ENCODE measurements at places on chromosomes 16 and 17.

DNA sequence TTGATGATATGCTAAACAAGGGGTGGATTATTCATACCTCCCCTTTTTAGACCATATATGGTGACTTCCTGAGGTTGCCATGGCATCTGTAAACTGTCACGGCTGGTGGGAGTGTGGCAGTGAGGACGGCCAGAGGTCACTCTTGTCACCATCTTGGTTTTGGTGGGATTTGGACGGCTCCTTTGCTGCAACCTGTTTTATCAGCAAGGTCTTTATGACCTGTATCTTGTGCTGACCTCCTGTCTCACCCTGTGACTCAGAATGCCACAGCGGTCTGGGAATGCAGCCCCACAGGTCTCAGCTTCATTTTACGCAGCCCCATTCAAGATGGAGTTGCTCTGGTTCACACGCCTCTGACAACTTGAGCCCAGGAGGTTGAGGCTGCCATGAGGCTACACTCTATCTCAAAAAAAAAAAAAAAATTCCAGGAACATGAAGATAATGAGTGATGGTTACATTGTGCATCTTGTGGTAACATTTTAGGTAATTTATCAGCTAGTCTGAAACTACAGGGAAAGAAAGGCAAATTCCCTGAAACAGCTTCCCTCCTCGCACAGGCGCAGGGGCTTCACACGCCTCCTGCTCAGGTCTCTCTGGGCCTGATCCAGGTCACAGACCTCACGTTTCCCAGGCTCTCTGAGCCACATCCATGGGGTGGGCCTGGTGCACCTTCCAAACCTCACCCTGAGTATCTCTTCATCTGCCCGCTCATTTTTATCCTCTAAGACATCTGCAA is 15.3 kb upstream of the UBE2I start:
- peak; percentile 64 for DNase-seq

DNA sequence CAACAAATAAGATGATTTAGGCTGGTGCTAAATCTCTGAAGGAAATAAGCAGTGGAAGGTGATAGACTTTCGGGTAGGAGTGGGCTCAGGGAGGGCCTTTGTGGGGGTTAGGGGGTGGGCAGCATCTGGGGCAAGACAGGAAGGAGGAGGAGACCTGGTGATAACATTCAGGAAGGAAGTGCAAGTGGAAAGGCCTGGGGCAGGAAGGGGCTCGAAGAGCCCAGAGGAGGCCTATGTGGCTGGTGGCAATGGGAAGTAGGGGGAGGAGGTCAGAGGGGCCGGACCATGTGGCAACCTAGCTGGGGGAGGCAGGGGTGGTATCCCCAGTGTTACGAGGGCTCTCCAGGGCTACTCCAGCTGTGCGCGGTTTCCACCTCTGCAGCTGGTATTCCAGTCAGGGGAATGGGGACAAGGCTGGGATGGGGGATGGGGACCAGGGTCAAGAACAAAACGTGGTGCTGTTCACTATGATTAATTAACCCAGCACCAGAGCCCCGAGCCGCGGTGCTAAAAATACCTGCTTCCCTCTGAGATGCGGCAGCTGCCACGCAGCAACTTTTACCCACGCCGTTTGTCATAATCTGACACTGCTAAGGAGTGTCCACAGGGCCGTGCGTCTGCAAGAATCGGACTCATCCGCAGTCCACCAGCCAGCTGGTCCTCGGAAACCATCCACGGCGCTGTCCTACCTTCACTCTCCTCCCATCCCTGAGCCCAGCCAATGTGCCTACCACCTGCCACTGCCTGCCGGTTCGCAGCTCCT is 5.2 kb upstream of the CCDC182 start:
- no peak for DNase-seq

- peak; percentile 52 for DNase-seq
These were observed 31.0 kb downstream of the SCNN1B start for GRCh38 chr16:23333034-23333579.

GRCh38 chr17:36209575-36209974 is 1.3 kb upstream of the CCL4L2 start:
- DNase-seq = no peak

DNA sequence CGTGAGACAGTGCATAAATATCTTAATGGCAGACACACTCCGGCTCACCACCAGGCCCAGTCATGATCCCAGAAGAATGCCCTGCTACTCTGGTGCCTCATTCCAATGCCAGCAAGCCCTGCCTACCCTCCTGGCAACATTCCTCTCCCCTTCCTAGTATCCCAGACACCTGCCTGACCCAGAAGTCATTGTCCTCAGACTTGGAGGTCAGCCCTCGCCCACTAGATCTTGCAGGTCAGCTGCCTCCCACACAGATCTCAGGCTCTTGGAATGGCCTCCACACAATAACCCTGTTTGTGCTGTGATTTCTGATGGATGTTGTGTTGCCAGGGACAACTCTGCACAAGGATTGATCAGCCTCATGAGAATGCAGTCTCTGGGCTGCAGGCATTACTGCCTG is 1.8 kb upstream of the TEX2 start:
- no peak for DNase-seq
